ENCODE measurements at places on chromosomes 7 and 10. TPM values are rescaled to one million over a fixed set of nuclear protein-coding genes. Genes with fewer than 3 reads are reported as not detected.

- no peak overlapping the region for H3K27ac ChIP-seq
- no peak overlapping the region for H3K4me3 ChIP-seq
- no peaks in the 10 kb centered on the region for H3K27me3 ChIP-seq
- H3K36me3 ChIP-seq: no peaks in the 10 kb centered on the region
- no peak for DNase-seq
Measured at GRCh38 chr7:2015251-2015871, 217.4 kb downstream of the MAD1L1 start.

DNA sequence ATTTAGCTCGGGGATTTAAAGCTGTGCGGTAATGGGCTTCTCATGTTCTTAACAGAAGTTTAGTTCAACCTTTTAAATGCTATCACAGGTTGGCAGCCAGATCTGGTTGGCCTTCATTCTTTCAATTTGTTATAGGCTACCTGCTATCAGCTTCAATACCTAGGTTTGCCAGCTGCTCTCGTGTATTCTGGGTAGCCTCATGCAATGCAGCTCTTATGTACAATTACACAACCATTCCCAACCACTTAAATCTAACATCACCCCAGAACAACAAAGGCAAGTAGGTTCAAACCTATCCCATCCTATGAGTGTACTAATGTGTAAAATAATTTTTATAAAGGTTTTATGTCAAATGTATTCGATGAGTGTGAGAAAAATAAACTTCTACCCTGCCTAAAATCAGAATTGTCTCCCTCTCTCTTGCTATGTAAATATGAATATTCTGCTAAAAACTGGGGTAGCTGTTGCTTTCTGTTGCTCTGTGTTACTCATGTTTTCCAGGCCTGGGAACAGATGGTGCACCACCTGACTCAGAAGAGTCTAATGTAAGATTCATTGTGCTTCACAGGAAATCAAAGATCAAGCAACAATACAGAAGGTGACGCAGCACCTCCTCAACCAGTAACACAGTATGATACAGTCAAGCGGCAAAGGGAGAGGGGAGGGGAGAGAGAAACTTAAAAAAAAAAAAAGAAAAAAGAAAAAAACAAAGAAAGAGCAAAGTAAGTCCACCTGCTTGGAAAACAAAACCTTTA, 188.6 kb downstream of the ETV1 start:
- no peak overlapping the region for H3K27ac ChIP-seq
- H3K4me3 ChIP-seq: no peak overlapping the region
- no peak for DNase-seq
- no peaks in the 10 kb centered on the region for H3K27me3 ChIP-seq
- no peaks in the 10 kb centered on the region for H3K4me1 ChIP-seq
- no peaks in the 10 kb centered on the region for H3K36me3 ChIP-seq

DNA sequence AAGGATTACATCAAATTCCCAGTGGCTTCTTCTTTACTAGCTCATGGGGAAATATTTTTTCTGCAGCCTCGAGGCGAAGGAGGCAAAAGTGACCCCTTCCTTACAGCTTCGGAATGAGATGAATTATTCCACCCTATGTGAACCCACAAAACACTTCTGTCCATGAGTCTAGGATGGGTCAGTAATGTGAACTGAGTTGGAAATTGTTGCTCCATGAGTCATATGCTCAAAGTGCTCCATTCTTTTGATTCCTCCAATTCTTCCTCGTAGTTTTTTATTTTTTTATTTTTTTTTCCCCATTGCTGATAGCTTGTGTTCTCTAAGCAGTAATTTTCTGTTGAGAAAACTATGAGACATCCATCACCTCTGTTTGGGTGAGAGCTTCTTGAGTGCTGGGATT, 31.7 kb upstream of the FAM204A start:
- H3K4me3 ChIP-seq: no peak overlapping the region
- no peaks in the 10 kb centered on the region for H3K36me3 ChIP-seq
- 0 out of 2 replicates have a peak, but pooled peaks cover 4% of the 10 kb centered on the region for H3K27me3 ChIP-seq
- H3K4me1 ChIP-seq: peaks cover 9% of the 10 kb centered on the region
- no peak overlapping the region for H3K27ac ChIP-seq

DNA sequence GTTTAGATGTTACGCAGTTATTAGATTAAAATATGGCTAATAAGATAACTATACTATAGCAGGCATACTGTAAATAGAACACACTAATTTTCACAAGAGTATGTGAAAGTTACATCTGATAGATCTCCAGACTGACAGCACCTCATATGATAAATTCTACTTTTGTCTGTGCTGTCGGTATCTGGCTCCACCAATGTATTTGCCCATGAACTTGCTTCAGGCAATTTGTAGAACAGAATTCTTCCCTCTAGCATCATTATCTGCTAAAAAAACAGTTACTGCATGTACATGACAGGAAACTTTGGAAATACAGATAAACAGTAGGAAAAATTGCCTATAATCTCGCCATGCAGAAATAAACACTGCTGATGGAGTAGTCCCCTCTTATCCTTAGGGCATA, 137.7 kb downstream of the WNT2 start:
- H3K27ac ChIP-seq: no peak overlapping the region
- H3K4me3 ChIP-seq: no peak overlapping the region
- DNase-seq: no peak
- H3K36me3 ChIP-seq: no peaks in the 10 kb centered on the region
- no peaks in the 10 kb centered on the region for H3K4me1 ChIP-seq
- no peaks in the 10 kb centered on the region for H3K27me3 ChIP-seq

GRCh38 chr7:27140126-27140857, 3.2 kb downstream of the HOXA5 start:
- no peak for DNase-seq
- peaks cover 13% of the 10 kb centered on the region for H3K36me3 ChIP-seq
- no peaks in the 10 kb centered on the region for H3K27me3 ChIP-seq
- no peaks in the 10 kb centered on the region for H3K4me1 ChIP-seq

- no peaks in the 10 kb centered on the region for H3K27me3 ChIP-seq
- H3K36me3 ChIP-seq: no peaks in the 10 kb centered on the region
- no peak overlapping the region for H3K27ac ChIP-seq
- H3K4me3 ChIP-seq: no peak overlapping the region
- no peaks in the 10 kb centered on the region for H3K4me1 ChIP-seq
- no peak for DNase-seq
Measured at GRCh38 chr10:118254654-118255053, 87.5 kb downstream of the FAM204A start.

DNA sequence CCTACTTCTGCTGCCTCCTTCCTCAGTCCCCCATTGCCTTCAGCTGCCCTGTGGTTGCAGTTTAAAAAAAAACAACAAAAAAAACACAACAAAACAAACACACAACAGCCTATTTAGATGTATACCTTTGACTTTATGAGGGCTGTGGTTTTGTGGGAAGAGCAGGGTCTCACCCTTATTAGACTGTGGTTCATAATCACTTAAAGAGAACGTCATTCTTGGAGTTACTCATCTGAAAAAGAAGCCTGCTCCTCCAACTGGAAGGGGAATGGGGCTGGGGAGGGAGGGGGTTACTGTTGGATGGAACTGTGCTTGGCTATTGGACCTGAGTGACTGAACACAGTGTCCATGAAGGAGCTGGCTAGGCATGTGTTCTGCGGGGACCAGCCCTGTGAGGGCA, 48.1 kb downstream of the SDK1 start:
- no peak overlapping the region for H3K27ac ChIP-seq
- no peak for DNase-seq
- H3K36me3 ChIP-seq: no peaks in the 10 kb centered on the region

- no peak overlapping the region for H3K4me3 ChIP-seq
- H3K36me3 ChIP-seq: peaks cover 6% of the 10 kb centered on the region
- DNase-seq: no peak
Measured at GRCh38 chr10:26841733-26842317, 18.9 kb downstream of the ABI1 start.

- H3K36me3 ChIP-seq: no peaks in the 10 kb centered on the region
- no peaks in the 10 kb centered on the region for H3K27me3 ChIP-seq
- DNase-seq: no peak
- no peak overlapping the region for H3K4me3 ChIP-seq
- H3K4me1 ChIP-seq: no peaks in the 10 kb centered on the region
Measured at GRCh38 chr10:102948786-102949185, 30.7 kb downstream of the CNNM2 start.

- peaks cover 3% of the 10 kb centered on the region for H3K4me1 ChIP-seq
- no peak overlapping the region for H3K4me3 ChIP-seq
- no peaks in the 10 kb centered on the region for H3K27me3 ChIP-seq
- no peak overlapping the region for H3K27ac ChIP-seq
- DNase-seq: peak; percentile 10
Measured at GRCh38 chr7:131537571-131537978, 18.9 kb downstream of the PODXL start.

- H3K4me3 ChIP-seq: no peak overlapping the region
- no peaks in the 10 kb centered on the region for H3K4me1 ChIP-seq
- no peak for DNase-seq
- H3K27me3 ChIP-seq: no peaks in the 10 kb centered on the region
- no peaks in the 10 kb centered on the region for H3K36me3 ChIP-seq
- H3K27ac ChIP-seq: no peak overlapping the region
Measured at GRCh38 chr10:91901784-91902677, 7.3 kb downstream of the FGFBP3 start.

- DNase-seq: no peak
- H3K27me3 ChIP-seq: no peaks in the 10 kb centered on the region
- H3K27ac ChIP-seq: no peak overlapping the region
Measured at GRCh38 chr10:132487241-132488135, 50.1 kb upstream of the INPP5A start.

GRCh38 chr7:155882596-155882995, 70.3 kb upstream of the SHH start:
- DNase-seq: no peak
- no peaks in the 10 kb centered on the region for H3K4me1 ChIP-seq
- no peaks in the 10 kb centered on the region for H3K27me3 ChIP-seq
- H3K36me3 ChIP-seq: no peaks in the 10 kb centered on the region

- no peak for DNase-seq
- no peak overlapping the region for H3K27ac ChIP-seq
- no peaks in the 10 kb centered on the region for H3K36me3 ChIP-seq
- H3K4me1 ChIP-seq: no peaks in the 10 kb centered on the region
- no peaks in the 10 kb centered on the region for H3K27me3 ChIP-seq
Measured at GRCh38 chr7:80781561-80781979, 137.3 kb downstream of the SEMA3C start.

- no peak overlapping the region for H3K27ac ChIP-seq
- no peaks in the 10 kb centered on the region for H3K27me3 ChIP-seq
Measured at GRCh38 chr7:116951366-116952292, 1.7 kb upstream of the ST7 start.

DNA sequence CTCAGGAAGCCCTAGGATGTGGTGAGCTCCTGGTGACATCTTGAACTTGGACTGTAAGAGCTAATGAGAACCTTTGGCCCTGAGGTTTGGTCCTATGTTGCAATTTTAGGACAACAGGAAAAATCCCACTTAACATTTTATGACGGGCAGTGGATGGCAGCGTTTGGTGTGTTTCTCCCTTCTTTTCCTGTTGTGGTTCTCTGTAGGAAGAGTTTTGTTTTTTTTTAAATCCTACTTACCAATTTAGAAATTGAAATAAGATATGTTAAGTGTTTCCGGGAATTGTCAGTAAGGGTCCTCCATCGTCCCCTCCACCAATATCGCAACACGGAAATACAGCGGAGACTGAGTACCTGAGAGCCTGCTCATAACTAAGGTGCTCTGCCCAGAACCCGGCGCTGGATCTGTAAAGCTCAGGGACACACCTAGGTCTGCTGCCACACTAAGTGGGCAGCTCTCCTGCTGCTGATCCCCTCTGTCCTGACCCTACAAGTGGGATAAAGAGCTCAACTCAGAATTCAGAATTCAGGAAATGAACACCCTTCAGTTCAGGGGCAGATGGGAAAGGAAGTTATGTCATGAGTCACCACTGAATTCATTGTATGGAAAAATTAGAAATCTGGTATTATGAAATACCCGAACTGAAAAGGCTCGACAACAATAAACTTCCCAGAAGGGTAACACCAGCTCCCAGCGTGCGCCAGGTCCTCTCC, 9.1 kb upstream of the PROSER2 start:
- no peak for DNase-seq
- no peak overlapping the region for H3K4me3 ChIP-seq
- no peaks in the 10 kb centered on the region for H3K27me3 ChIP-seq

GRCh38 chr7:22363756-22364422, 6.9 kb upstream of the RAPGEF5 start:
- peaks cover 68% of the 10 kb centered on the region for H3K4me1 ChIP-seq
- peak overlapping the region; percentile 99 for H3K27ac ChIP-seq
- no peaks in the 10 kb centered on the region for H3K36me3 ChIP-seq
- peak; percentile 94 for DNase-seq
- no peaks in the 10 kb centered on the region for H3K27me3 ChIP-seq

- no peaks in the 10 kb centered on the region for H3K36me3 ChIP-seq
- no peaks in the 10 kb centered on the region for H3K27me3 ChIP-seq
- peaks cover 4% of the 10 kb centered on the region for H3K4me1 ChIP-seq
- no peak for DNase-seq
- H3K27ac ChIP-seq: no peak overlapping the region
Measured at GRCh38 chr10:33196710-33197491, 137.6 kb downstream of the NRP1 start.

GRCh38 chr10:113517901-113518260, 35.0 kb upstream of the HABP2 start:
- H3K36me3 ChIP-seq: no peaks in the 10 kb centered on the region
- H3K27me3 ChIP-seq: no peaks in the 10 kb centered on the region
- no peak for DNase-seq
- no peaks in the 10 kb centered on the region for H3K4me1 ChIP-seq
- H3K27ac ChIP-seq: no peak overlapping the region
- no peak overlapping the region for H3K4me3 ChIP-seq

GRCh38 chr7:140475747-140476333, 3.5 kb downstream of the MKRN1 start:
- peak; percentile 80 for DNase-seq
- peaks cover 30% of the 10 kb centered on the region for H3K4me1 ChIP-seq
- no peak overlapping the region for H3K27ac ChIP-seq
- H3K4me3 ChIP-seq: no peak overlapping the region
- H3K36me3 ChIP-seq: peaks cover 3% of the 10 kb centered on the region

CALML3 gene
- not detected for total RNA-seq

PIP gene
- not detected for total RNA-seq

ZNF789 gene
- total RNA-seq: 33.0 TPM

ADAMTS14 gene
- not detected for total RNA-seq

INTS15 gene
- 35.2 TPM for total RNA-seq

LIPK gene
- not detected for total RNA-seq

CRHR2 gene
- total RNA-seq: not detected

GAD2 gene
- not detected for total RNA-seq

TUBB8 gene
- total RNA-seq: not detected

TLL2 gene
- not detected for total RNA-seq

AGAP3 gene
- 0.18 TPM for total RNA-seq

TET1 gene
- 2.2 TPM for total RNA-seq

BAMBI gene
- total RNA-seq: not detected

CCL24 gene
- total RNA-seq: not detected

HTR5A gene
- not detected for total RNA-seq

SLC13A1 gene
- not detected for total RNA-seq

KLF14 gene
- total RNA-seq: not detected

ITPRIP gene
- 4.5 TPM for total RNA-seq

ITGA8 gene
- total RNA-seq: not detected
